ENCODE measurements at places on chromosomes 3 and 15. TPM values are rescaled to one million over a fixed set of nuclear protein-coding genes. Genes with fewer than 3 reads are reported as not detected.

CACNA2D3 gene
- polyA plus RNA-seq, result not detected

SLC15A2 gene
- polyA plus RNA-seq, result 2.0 TPM

IL17RB gene
- 0.48 TPM for polyA plus RNA-seq

SPESP1 gene
- polyA plus RNA-seq, result 1.3 TPM

GUCA1C gene
- not detected for polyA plus RNA-seq

TTLL13 gene
- 0.08 TPM for polyA plus RNA-seq

LMAN1L gene
- not detected for polyA plus RNA-seq

KY gene
- polyA plus RNA-seq, result not detected

ZBTB20 gene
- 42.6 TPM for polyA plus RNA-seq

SRGAP3 gene
- 0.24 TPM for polyA plus RNA-seq

CNTN4 gene
- polyA plus RNA-seq, result not detected

LYZL4 gene
- not detected for polyA plus RNA-seq

TM4SF18 gene
- not detected for polyA plus RNA-seq

CEMIP gene
- not detected for polyA plus RNA-seq

ZMYND10 gene
- not detected for polyA plus RNA-seq

TMCC1 gene
- polyA plus RNA-seq, result 8.2 TPM

TNFAIP8L3 gene
- polyA plus RNA-seq, result not detected

APBA2 gene
- polyA plus RNA-seq, result 3.5 TPM

CCR1 gene
- 5.8 TPM for polyA plus RNA-seq

IL1RAP gene
- polyA plus RNA-seq, result 3.7 TPM

CAMP gene
- polyA plus RNA-seq, result 1.1 TPM

CSPG5 gene
- 0.41 TPM for polyA plus RNA-seq

SLC9C1 gene
- not detected for polyA plus RNA-seq

LTK gene
- 2.0 TPM for polyA plus RNA-seq

CA12 gene
- not detected for polyA plus RNA-seq

LMOD3 gene
- not detected for polyA plus RNA-seq

MEF2A gene
- polyA plus RNA-seq, result 53.9 TPM

CHL1 gene
- 4.1 TPM for polyA plus RNA-seq

CSTA gene
- polyA plus RNA-seq, result not detected

All from IgD-negative memory B cell (primary cell).